Osteocyte (in vitro differentiated cells): ENCODE measurements at places on chromosomes 11 and 22.

DNA sequence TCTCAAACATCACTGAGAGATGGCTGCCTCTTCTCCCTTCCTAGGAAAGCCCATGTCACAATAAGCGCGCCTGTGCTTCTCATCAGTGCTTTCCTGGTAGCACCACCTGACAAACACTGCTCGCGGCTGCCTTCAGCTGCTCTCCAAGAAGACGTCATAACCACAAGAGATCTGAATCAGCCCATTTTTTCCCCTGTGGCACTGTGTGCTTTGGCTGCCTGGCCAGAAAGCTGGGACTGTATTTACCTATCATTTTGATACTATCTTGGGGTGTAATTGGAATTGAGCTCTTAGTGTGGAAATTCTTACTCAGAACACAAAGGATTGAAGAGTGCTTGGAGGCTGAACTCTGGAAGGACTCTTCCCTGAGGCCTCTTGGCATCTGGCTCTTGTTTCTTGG lies 50.3 kb upstream of the EHF start:
- DNase-seq = no peak

GRCh38 chr22:50548921-50549790 lies 3.5 kb downstream of the KLHDC7B start:
- no peak for DNase-seq

GRCh38 chr11:15940462-15941205 lies 415.7 kb downstream of the SOX6 start:
- peak; percentile 80 for DNase-seq

DNA sequence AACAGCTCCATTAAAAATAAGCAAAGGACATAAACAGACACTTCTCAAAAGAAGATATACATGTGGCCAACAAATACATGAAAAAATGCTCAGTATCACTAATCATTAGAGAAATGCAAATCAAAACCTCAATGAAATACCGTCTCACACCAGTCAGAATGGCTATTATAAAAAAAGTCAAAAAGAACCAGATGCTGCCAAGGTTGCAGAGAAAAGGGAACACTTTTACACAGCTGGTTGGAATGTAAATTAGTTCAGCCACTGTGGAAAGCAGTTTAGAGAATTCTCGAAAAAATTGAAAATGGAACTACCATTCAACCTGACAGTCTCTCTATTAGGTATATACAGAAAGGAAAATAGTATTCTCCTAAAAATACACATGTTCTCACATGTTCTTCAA lies 102.4 kb upstream of the FIBIN start:
- DNase-seq = no peak

DNA sequence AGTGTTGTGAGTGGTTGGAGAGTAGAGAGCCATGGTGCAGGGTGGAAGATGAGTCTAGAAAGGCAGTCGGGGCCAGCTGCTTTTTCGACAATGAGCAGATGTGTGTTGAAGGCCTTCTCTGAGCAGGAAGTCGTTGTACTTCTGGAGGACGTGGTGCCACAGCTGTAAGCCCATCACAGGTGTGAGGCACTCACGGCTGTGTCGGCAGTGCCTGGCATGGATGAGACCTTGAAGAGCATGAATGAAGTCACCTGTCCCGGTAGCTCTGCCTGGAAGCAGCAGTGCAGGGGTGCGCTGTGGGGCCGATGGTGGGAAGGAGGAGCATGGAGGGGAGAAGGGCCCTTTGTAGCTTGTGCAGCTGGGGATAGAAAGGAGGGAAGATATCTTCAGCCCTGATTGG lies 165.2 kb downstream of the PKNOX2 start:
- DNase-seq = no peak

DNA sequence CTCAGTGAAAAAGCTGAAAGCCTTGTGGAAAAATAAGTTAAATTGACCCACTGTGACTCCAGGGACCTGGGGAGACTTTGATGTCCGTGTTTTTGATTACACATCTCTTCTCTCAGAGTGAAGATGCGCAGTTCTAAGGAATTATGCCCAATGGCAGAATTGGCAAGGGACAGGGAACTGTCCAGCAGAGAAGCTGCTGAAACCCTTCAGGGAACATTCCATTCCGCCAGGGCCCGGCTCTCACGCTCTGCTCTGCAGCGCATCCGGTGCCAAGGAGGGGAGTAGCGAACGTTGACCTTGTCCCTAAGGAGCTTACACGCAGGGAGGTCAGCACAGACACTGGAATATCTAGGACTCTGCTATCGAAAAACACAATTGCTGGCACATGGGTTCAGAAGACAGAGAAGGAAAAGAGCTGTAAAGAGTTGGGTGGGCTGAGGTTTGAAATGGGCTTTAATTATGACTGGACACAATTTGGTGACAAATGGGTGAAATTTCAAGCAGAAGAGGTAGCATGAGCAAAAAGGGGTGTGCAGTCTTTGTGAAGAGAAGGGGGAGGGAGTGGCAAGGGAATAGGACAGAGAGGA lies 64.5 kb upstream of the B3GAT1 start:
- no peak for DNase-seq

DNA sequence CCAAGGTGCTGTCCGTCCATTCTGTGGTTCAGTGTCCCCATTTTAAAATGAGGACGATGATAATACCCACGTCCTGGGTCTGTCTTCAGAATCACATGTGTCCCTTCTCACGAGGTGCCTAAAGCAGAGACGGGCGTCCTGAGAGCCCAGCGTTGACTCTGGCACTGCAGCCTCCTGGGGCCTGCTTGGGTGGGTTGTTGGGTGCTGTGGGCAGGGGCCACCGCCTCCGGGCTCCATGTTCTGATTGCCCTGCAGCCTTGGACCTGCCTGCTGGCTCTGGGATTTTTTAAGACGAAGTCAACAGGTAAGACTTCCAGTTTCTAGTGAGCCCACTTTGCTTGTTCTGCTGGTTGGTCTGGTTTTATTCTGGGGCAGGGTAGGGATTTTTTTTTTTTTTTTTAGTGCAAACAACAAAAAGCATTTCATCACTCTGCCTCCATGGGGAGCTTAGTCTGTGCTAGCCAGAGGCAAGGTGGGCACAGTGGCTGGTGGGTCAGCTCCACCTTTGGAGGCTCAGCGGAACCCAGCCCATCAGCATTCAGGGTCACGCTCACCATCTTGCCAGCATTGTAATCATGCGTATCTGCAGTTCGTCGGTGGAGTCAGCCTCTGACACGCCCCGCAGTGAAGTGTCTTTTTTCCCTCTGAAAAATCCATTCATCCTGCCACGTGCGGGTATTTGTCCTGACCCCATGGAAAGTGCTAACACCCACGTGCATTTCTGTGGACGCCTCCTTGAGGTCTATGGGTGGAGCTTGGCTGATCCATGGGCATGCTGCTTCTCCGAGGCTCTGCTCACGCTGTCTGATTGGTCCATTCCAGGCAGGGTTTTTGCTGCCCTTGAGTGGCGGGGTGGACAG lies 28.3 kb downstream of the NADSYN1 start:
- DNase-seq = no peak

GRCh38 chr11:66720223-66720898 lies 8.7 kb downstream of the SPTBN2 start:
- peak; percentile 91 for DNase-seq

GRCh38 chr22:42648368-42649245 lies 585 bp downstream of the CYB5R3 start:
- DNase-seq = no peak

GRCh38 chr22:44697423-44698141 lies 4.4 kb upstream of the PRR5 start:
- peak; percentile 93 for DNase-seq

GRCh38 chr11:1751531-1751921 lies 1.1 kb upstream of the IFITM10 start:
- DNase-seq = no peak

GRCh38 chr11:91209751-91210150 lies 986.9 kb upstream of the CHORDC1 start:
- no peak for DNase-seq

- DNase-seq = no peak
Observed at GRCh38 chr11:107587306-107587979, 3.5 kb upstream of the ELMOD1 start.

GRCh38 chr22:45268167-45268957 lies 16.4 kb upstream of the UPK3A start:
- DNase-seq = no peak

DNA sequence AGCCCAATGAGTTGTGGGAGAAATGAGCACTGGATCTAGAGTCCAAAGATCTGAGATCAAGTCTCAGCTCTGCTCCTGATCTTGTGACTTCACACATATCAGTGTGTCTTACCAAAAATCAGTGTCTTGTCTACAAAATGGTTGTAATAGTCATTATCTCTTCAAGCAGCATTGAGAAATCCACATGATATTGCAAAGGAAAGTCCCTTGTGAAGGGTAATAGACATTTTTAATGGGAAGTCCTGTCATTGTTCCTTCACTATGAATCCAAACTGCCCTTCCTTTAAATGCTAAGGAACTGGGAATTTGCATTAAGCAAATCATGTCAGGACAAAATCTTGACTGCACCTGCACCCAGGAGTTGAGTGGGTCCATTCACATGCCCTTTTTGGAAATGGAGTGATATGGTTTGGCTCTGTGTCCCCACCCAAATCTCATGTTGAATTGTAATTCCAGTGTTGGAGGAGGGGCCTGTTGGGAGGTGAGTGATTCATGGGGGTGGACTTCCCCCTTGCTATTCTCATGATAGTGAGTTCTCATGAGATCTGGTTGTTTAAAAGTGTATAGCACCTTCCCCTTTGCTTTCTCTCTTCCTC lies 51.1 kb downstream of the COMMD9 start:
- DNase-seq = no peak

DNA sequence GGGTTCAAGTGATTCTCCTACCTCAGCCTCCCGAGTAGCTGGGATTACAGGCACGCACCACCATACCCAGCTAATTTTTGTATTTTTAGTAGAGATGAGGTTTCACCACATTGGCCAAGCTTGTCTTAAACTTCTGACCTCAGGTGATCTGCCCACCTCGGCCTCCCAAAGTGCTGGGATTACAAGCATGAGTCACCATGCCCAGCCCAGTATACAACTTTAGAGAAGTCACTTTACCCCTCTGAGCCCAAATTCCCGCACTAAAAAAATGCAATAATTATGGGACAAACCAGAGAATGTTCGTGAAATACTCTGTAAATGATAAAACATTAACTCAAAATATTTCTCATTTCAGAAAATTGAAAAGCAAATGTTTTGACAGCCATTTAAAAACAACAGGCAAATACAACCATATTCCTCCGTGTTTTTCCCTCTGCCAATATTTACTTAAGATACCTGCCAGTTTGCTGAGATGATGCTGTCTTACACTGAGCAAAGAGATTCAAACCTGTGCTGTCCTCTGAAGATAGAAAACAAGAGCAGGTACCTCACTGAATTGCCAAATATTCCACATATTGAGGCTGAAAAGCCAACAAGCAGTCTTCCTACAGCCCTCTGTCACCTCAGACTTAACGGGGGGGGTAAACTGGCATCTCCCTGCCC lies 9.6 kb downstream of the PLEKHA7 start:
- DNase-seq = no peak

DNA sequence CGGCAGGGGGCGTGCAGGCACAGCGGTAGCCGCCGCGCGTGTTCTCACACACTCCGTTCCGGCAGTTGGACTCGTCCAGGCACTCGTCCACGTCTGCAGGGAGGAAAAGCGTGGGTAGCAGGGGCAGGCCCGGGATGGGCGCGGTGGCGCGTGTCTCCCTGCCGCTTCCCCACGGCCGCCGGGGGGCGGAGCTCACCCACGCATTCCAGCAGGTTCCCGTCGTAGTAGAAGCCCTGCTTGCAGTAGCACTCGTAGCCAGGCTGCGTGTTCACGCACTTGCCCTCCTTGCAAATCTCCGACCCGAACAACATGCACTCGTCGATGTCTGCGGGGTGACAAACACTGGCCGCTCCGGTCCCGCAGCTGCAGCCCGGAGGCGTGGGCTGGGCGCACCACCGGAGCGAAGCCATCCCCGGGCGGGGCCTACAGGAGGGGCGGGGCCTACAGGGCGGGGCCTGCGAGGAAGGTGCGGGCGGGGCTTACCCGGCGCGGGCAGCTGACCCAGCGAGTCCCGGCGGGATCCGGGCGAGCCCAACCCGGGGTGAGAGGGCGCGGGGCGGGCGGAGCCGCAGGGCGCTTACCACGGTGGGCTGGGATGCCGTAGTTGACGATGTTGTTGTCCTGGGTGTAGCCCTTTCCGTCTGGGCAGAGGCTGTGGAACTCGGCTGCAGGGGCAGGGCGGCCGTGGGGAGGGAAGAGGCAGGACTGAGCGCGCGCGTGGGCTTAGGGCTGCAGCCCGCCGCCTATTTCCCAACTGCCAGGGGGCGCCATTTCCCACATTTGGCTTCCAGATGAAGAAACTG lies 15.6 kb downstream of the SCYL1 start:
- DNase-seq = peak; percentile 97

- DNase-seq = no peak
Observed at GRCh38 chr11:48032721-48033120, 52.4 kb downstream of the PTPRJ start.

- no peak for DNase-seq
Observed at GRCh38 chr11:89182773-89183518, 5.3 kb downstream of the TYR start.

DNA sequence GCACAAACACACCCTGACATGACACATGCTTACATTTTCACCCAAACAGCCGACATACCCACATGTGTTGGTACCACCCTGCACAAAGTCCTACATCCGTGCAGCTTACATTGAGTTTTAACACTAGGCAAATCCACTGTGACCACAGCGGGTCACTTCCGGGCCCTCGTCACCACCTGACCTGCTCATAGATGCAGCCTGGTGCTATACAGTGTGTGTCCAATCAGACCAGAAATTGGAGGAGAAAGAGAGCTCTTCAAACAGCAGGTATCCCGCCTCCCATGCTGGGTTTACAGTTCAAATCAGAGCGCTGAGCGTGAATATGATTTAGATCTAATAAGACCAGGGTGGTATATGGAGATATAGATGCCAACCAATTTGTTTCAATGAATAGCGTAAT lies 35.4 kb downstream of the PHF21B start:
- no peak for DNase-seq

DNA sequence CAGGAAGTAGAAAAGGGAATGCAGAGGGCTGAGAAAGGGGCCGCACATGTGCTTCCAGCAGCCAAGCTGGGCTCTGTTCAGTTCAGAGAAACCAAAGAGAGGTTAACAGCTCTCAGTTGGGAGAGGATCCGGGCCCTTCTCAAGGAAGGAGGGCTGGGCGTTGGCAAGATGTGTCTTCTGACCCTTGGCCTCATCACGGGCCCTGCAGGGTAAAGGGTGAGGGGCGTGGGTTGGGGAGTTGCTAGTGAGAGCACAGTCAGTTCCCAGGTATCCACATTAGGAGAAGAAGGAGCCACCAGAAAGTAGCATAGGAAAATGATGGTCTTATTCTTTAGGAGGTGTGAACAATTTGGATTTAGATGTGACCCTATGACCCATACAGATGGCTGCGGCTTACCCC lies 73.0 kb downstream of the OSBP2 start:
- no peak for DNase-seq

- DNase-seq = no peak
Observed at GRCh38 chr11:133951327-133952198, 5.2 kb downstream of the IGSF9B start.

DNA sequence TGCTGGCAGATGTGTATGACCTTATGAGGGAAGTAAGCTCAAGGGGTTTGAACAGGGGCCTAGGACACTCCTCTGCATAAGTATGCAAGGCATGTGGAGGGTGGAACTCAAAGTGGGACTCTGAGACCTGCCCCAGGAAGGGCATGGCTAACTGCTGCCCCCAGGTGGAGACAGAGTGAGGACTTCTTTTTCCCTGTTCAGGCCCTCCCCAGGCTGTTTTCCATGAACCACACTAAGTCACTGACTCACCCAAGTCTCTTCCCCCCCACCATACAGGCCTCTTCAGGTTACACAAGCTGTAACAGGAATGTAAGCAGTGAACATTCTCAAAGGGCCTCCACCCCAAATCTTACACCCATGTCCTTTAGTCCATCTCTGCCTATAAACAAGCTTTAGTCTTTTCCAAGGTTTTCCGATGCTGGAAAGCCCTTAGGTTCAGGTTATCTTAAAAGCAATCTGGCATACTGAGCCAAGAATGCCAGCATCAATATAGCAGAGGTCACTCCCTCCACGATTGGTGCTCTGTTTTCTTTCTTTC lies 13.1 kb downstream of the EEF1G start:
- DNase-seq = peak; percentile 95
